ENCODE measurements at places on chromosomes 1 and 21.

DNA sequence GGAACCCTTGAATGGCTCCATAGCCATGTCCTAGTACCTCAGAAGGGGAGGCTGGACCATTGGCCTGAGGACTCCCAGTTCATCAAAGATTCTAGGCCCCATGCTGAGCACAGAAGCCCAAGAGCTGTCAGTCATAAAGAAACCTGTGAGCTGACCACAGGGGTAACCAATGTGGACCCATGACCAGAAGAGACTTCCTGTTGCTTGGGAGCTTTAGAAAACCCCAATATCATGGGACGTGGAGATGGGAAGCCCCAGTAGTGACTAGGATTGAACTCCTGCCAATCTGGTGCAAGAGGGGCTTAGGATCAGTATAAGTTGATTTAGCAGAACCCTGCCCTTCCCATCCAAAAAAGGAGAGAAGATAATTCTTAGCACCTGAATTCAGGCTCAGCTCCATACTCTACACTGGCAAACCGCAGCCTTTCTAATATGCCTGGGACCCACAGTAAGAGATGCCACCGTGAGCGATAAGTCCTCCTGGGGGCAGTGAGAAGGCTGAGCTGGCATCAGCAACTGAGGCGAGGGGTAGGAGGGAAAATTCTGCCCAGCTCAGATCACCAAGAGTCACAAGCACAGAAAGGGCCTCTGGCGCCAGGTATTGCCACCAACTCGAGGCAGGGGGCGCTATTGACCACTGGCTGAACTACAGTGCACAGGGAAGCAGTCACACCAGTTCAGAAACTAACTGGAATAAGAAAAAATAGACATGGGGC is 108.9 kb downstream of the CAPN8 start:
- DNase-seq: peak; percentile 33

GRCh38 chr1:3954170-3955169 is 54.4 kb upstream of the C1orf174 start:
- no peak for DNase-seq

DNA sequence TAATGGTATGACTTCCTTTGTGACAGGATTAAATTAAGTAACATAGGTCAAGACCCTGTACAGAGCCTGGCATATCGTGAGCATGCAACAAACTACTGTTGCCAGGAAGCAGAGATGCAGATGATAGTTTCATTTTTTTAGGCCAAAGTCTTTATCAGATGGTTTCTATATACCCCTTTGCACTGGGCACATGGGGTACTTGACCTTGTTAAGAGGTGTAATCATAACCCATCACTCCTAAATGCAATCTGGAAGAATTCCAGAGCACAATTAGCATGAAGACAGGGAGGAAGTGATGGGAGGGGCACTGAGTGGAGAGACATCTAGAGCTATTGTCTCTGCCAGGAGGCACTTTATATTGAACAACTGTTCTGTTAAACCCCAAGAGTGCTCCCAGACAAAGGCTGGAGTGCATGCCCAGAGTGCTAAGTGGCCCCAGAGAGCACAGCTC is 22.1 kb downstream of the ZBTB17 start:
- DNase-seq: peak; percentile 49

DNA sequence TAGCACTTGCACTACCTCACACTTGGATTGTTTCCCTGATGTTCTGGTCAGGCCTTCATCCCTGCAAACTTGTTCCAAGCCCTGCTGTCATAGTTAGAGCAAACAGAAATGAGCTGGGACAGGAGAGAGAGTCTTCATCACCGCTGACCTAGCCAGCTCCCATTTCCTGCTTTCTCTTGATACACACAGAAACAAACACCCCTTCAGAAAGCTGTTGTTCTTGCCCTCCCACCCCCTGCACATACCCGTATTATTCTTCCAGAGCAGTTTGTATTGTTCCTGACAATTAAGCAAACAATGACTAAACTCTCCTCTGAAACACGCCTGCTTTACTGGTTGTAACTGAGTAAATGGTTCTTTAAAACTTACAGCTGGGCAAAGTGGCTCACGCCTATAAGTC is 2.9 kb upstream of the SYT2 start:
- no peak for DNase-seq

DNA sequence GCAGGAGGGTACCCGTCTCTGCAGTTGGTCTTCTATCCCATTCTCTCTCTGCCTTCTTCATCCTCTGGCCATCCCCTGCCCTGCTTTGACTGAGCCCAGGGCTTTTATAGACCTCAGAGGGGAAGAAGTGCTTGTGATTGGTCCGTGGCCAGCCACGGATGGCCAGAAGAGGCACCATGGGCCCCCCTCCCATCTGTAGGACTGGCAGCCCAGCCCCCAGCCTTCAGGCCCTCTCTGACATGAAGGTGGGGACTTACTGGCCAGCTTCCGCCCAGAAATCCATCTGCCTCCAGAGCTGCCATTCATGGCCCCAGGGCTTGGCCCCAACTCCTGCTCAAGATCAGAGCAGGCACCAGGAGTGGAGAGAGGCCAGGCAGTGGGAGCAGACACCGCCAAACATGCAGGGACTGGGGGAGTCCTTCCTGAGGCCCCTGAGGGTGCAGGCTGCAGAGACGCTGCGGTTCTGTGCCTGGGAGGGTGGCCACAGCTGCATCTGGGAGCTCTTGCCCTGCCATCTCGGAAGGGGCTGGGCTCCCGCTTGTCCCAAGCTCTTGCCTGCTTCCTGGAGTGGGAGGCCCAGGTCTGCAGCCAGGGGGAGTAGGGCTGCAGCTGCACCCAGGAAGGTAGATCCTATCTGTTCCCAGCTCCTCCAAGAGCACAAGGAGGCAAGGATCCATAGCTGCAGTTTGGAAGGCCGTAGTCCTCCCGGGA is 698.6 kb upstream of the B3GALT2 start:
- no peak for DNase-seq

DNA sequence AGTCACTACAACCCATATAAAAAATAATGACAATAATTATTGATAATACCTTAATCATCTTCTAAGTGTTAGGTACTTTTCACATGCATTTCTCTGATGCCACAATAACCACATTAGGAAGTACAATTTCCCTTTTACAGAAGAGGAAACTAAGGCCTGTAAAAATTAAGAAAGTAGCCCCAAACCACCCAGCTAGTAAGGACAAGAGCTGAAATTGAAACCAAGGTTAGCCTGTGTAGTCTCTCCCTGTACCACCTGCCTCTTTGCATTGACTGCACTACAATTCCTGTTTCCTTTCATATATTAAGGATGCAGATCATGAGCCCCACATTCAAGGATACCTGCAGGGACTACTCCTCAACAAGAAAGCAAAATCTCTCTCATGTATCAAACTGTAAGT is 288.8 kb downstream of the GPATCH2 start:
- no peak for DNase-seq

GRCh38 chr1:13703558-13704490 is 3.8 kb downstream of the PRDM2 start:
- DNase-seq: no peak

GRCh38 chr1:47508702-47509431 is 71.0 kb downstream of the FOXD2 start:
- DNase-seq: no peak
